ENCODE measurements at places on chromosomes 3 and 15.

DNA sequence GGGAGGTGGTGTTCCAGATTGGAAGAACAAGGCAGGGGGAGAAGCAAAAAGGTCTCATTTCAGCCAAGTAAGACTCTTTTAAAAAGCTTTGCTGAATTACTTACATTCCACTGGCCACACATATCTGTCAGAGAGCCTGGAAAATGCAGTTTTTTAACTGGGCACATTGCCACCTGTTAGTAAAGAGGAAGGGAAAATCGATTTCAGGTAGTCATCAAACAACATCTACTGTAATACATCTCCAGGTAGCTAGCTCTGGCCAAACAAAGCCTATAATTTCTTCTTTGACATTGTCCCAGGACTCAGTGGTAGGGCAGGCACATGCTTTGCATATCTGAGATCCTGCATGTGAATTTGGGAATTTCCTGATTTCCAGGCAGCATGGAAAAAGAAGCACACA is 480.7 kb upstream of the SUCLG2 start:
- DNase-seq = peak; percentile 68

GRCh38 chr3:168977716-168978374 is 685.7 kb downstream of the MECOM start:
- DNase-seq = no peak

DNA sequence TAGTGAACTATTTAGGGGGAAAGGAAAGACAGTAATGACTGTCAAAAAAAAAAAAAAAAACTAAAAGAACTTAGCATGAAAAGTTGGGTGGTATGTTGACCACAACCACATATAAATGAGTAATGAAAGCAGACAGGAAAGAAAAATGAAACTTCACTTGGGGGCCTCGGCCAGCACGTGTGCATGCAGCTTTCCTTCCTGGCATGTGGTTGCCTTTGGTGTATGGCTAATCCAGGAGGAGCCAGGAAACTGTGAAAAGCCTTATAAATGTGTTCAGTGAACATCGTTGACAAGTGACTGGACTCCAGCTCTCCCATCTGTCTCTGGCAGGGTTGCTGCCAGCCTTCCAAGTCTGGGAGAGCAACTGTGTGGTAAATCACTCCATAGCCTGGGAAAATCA is 195.1 kb downstream of the DTWD1 start:
- DNase-seq = peak; percentile 51

DNA sequence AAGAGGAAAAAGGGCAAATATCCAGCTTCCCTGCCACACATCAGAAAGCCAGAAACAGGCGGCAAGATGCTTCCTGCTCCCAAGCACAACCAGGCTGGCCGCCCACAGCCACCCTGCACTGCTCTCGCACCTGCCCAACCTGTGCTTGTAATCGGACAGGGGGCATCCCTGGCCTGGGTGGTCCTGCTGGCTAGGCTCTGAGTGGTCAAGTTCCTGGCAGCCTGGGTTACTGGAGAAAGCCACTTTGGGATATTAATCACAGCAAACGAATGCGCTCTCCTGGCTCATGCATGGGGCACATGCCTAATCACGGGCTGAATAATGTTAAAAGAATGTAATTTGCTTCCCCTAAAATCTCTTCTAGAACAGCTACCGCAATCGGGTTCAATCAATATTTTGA is 442.4 kb downstream of the MCTP2 start:
- DNase-seq = no peak

DNA sequence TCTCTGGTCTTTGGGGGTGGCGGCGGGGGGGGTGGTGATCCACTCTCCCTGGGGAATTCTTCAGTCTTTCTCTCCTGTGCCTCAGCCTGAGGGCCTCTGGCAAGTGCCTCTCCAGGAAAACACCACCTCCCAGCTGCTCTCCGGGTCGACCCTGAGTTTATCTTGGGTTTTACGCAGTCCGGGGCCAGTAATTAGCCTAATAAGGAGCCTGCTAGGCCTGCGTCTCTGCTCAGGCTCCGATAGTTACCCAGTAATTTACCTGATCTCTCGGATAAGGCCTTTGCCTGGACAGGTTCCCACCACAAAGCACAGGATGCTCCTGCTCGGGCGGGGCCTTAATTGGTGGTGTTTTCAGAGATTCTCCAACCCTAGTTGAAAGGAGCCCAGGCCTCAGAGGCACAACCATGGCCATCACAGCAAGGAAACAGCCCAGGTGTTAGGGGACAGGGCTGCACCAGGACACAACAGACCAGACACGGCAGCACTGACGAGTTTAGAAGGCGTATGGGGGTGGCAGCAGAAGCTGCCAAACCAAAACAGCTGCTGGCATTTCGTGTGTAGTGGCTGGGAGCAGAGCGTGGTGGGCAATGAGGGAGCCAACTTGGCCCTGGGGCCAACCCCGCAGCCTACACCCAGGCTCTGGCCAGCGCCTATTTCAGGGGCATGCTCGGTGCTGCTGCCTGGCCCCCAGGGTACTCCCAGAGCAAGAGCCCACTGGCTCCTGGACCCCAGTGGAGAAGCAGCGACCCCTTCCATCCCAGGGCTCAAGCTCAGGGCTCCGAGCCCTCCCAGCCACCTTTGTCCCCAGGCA is 71.4 kb downstream of the KLF13 start:
- DNase-seq = no peak

- DNase-seq = no peak
These were observed 450.6 kb upstream of the TGFBR2 start for GRCh38 chr3:30155755-30156154.

GRCh38 chr15:93154666-93155065 is 65.7 kb upstream of the RGMA start:
- DNase-seq = no peak

DNA sequence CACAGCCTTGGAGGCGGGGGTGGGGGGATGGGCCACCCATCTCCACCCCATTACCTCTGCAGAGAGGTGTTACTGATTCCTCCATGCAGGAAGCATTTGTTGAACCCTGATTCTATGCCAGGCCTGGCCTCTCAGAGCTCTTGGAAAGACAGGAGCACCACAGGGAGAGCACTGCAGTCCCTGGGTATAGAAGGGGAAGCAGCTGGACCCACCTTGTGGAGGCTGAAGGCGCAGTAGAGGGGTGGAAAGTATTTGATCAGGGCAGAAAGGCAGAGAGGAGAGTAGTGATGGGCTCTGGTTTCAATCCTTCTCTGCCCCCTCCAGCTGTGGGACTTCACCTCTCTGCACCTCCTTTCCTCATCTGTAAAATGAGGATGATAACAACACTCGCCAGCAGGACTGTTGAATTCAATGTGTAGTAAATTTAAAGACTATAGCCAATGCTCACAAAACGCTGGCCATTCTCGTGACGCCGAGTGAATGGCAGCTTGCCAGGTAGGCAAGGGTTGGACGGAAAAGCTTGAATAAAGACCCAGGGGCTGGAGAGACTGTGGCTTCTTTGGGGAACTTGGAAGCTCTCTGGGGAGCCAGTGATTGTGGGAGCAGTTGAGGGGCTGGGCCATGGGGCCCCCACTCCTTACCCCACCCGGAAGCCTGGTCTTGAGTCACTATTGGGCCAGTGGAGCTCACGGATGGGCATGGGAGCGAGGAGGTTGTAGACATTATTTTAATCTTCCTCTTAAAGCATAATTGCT is 8.0 kb upstream of the CCDC33 start:
- no peak for DNase-seq

- no peak for DNase-seq
These were observed 246.8 kb downstream of the SLCO3A1 start for GRCh38 chr15:92100301-92100700.

Measured in muscle of back (tissue), 13 donors.